ENCODE measurements at places on chromosomes 2 and 18.

GRCh38 chr2:239710953-239711861 is 310.4 kb upstream of the HDAC4 start:
- DNase-seq = no peak

- no peak for DNase-seq
Measured at GRCh38 chr18:35458271-35458670, 39.5 kb downstream of the INO80C start.

- no peak for DNase-seq
Measured at GRCh38 chr18:36931106-36931505, 102.2 kb downstream of the KIAA1328 start.

- no peak for DNase-seq
Measured at GRCh38 chr2:221929259-221929658, 357.2 kb upstream of the EPHA4 start.

- no peak for DNase-seq
Measured at GRCh38 chr2:229342376-229342775, 71.3 kb upstream of the PID1 start.

Data from stimulated activated CD8-positive, alpha-beta memory T cell treated with anti-CD3 and anti-CD28 coated beads, Interleukin-4, amount 100 ng/mL, for 4 hours (primary cell).